ENCODE measurements at places on chromosomes 5 and 9.

GRCh38 chr5:369151-369868 lies 47.8 kb downstream of the AHRR start:
- DNase-seq = no peak

GRCh38 chr9:130498298-130498917 lies 53.6 kb downstream of the ASS1 start:
- DNase-seq = no peak

DNA sequence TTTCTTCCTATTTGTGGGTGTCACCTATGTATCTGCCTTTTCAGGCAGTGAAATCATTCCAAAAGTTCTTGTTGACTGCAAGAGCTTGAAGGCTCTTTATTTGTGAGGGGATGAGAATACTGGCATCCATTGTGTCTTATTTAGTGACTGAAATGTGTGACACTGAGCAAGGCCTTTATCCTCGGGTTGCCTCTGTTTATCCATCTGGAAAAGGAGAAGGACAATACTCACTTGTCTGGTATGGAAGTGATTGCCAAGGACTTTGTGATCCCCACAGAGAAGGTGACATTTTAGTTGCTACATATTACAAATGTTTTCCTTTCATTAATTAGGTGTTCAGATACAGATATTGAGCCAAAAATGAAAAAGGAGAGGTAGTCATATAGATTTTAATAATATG lies 80.2 kb downstream of the ARRDC3 start:
- no peak for DNase-seq

GRCh38 chr9:19720377-19720776 lies 68.5 kb downstream of the SLC24A2 start:
- DNase-seq = no peak

- DNase-seq = no peak
Observed at GRCh38 chr5:7671381-7671993, 179.4 kb downstream of the CFAP90 start.

- no peak for DNase-seq
Observed at GRCh38 chr5:139118804-139119203, 79.4 kb downstream of the SIL1 start.

- DNase-seq = no peak
Observed at GRCh38 chr9:3433066-3433465, 92.7 kb downstream of the RFX3 start.

DNA sequence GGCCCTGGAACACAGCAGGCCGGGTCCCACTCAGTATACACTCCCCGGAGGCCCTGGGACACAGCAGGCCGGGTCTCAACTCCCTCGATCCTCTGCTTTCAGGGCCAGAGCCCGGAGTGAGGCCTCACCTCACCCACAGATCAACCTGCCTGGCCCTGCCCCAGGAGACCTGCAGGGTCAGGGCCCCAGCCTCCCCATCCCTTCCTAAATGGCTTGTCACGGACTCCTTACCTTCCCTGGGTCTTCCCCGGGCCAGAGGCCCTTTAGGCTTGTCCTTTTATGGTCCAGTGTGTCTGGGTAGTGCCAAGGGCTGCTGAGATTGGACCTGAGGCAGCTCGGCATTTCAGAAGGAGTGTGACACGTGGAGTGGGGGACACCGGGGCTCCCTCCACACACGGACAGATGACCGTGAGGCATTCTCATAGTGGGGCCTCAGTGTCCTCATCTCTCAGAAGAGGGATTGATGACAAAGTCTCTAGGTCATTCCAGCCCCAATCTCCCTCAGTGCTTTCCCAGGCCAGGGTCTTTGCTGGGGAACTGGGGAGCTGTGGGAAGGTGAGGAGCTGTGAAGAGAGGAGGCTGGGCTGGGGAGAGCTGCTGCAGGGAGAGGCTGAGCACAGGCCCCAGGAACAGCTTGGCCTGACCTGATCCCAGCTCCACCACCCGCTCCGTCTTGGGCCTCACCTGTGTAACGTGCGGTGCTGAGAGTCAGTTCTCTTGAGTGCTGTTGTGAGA lies 18.0 kb upstream of the PLEKHG4B start:
- DNase-seq = no peak

DNA sequence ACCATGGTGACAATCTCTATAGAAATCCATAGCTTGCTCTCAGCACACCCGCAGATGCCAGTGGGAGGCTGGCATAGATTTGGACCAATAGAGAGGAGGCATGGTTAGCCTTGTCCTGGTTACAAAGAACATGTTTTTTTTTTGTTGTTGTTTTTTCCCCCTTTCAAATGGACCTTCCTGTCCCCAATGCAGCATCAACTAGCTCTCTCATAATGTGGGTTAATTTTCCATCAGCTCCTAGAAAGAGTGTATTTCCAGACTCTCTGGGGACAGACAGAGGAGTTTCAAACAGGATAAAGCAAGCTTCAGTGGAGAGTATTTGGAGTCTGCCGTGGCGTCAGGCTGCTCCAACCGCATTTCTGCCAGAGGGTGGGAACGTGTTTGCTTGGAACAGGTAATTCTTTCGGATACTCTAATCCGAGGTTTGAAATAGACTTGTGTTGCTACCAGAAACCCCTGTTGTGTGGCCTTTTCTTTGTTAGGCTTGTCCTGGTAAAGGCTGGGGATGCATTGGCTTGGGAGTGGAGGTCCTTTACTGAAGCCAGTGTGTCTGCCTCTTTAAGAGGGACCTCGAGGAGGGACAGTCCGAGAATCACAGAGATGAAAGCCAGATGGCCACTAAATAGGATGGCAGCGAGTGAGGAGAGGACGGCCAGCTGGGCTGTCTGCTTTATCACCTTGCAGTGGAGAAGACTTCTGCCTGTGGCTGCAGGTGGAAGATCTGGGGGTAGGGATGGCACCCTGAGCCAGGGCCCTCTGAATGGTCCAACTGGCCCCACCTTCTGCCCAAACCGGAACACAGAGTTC lies 130.5 kb upstream of the CPEB4 start:
- DNase-seq = no peak

DNA sequence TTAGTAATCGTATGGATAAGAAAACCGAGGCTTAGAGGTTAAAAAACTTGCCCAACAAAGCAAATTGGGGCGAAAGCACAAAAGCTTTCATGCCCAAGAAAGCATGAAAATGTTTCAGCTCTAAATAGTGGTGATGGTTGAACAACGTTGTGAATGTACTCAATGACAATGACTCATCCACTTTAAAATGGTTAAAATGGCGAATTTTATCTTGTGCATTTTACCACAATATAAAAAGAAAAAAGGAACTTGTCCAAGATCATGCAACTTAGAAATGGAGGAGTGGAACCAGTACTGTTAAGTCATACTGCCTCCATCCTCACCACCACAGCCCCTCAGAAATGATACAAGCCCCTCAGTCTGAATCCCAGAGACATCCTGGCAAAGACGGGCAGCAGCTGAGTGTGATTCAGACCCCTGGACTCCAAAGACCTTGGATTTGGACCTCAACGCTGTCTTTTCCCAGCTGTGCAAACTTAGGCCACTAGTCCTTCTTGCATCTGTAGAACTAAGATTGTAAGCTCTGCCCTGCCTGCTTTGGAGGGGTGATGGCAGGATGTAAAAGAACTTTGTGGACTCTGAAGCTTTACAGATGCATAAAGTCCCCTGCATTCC lies 158.4 kb downstream of the GABBR2 start:
- DNase-seq = no peak

GRCh38 chr5:124665035-124665434 lies 81.4 kb downstream of the ZNF608 start:
- no peak for DNase-seq

- no peak for DNase-seq
Observed at GRCh38 chr5:148457183-148457620, 73.4 kb downstream of the FBXO38 start.

GRCh38 chr5:107306594-107306993 lies 364.1 kb downstream of the EFNA5 start:
- DNase-seq = no peak

DNA sequence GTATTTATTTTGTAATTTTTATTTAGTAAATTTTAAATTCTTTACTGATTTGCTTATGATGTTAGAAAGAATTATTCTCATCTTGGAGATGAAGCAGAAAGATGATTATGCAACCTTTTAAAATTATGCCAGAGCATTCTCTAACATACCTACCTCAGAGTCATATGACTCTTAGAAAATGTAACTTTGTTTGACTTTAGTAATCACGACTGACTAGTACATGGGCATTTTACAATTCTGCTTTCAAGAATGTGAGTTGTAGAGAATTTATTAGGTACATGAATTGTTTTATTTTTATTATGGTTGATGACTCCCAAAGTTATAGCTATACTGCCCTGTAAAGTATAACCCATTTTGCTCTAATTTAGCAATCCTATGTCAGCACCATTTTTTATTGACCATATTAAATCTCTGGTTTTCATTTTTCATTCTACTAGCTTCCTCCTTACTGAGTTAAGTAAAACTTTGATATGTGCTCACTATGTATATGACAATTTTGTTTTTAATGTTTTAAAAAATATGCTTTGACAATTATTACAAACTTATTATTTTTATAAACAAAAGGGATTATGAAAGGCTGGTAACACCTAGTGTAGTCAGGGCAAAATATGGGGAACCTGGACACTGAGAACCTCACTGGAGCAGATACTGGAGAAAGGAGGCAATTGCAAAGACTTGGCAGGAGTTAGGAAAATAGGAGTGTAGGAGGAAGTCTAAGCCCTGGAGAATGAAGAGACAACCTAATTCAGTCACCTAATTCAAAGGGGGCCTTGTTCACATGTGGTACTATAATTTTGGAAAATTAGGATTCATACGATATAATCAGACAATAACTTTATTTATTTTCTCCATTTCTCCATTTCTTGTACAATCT lies 249.7 kb upstream of the DAB2 start:
- no peak for DNase-seq

GRCh38 chr9:133421615-133422542 lies at the start of gene ADAMTS13:
Gene ADAMTS13, plus strand, starts transcription at chr9:133422367. Its CDS starts 77 bp downstream, at chr9:133422444.
- no peak for DNase-seq

- peak; percentile 44 for DNase-seq
Observed at GRCh38 chr5:67032921-67033664, 163.5 kb downstream of the CD180 start.

GRCh38 chr9:135291165-135291564 lies 188.4 kb upstream of the PPP1R26 start:
- no peak for DNase-seq

- no peak for DNase-seq
Observed at GRCh38 chr9:16721972-16722371, 148.5 kb downstream of the BNC2 start.

DNA sequence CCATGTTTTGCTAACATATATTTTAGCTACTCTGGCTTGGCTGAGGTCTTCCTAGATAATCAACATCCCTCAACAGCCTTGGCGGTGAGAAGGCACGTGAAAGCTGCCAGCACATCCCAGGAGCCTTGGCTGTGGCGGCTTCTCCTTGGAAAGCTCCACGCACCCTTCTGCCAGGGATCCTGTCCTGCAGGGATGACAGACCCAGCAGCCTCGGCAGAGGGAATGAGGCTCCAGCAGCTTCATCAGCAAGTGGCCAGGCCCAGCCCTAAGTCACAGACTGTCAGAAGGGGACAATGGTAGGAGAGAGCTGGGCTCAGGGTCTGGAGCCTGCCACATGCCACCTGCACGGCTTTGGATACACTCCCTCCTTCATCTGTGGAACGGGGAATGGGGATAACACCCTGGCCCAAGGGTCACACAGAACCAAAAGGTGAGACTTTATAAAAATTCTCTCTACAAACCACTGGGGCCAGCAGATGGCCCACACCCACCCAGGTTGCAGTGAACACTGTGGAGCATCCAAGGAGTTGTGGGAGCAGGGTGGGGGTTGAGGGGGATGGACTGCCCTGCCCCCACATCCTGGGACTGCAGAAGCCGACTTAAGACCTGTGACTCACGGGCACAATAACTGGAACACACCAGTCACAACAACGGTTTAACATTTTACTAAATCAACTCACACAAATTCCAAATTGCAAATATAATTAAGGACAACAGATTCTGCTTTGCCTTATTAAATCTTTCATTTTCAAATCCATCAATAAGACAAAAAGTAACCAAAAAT lies 65.1 kb downstream of the MACROH2A1 start:
- DNase-seq = no peak

GRCh38 chr5:124087752-124088151 lies 575.8 kb downstream of the CSNK1G3 start:
- no peak for DNase-seq

DNA sequence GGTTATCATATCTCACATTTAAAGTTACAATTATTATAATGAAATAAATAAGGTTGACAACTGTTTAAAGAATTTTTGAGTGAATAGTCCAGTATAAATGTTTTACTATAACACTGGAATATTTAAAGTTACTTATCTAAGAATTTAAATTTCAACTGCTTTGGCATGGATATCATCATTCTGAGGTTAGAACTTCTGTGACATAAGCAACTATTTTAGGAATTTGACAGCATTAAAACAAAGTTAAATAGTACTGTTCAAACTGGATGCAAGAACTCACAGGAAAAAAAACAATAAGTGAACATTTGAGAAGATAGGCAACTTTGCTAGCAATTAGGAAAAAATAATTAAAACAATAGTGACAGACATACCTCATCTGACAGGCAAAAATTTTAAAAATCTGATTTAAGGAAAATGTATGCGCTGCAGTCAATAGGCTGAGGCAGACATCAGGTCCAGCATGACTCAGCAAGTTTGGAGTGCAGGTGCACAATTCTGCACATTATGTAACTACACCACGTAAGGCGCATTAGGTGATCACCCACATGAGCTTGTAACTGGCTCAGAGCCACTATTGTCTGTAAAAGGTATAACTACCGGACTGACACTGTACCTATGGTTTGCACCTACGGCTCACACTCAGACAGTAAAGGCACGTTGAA lies 180.6 kb downstream of the PDE4D start:
- DNase-seq = no peak

DNA sequence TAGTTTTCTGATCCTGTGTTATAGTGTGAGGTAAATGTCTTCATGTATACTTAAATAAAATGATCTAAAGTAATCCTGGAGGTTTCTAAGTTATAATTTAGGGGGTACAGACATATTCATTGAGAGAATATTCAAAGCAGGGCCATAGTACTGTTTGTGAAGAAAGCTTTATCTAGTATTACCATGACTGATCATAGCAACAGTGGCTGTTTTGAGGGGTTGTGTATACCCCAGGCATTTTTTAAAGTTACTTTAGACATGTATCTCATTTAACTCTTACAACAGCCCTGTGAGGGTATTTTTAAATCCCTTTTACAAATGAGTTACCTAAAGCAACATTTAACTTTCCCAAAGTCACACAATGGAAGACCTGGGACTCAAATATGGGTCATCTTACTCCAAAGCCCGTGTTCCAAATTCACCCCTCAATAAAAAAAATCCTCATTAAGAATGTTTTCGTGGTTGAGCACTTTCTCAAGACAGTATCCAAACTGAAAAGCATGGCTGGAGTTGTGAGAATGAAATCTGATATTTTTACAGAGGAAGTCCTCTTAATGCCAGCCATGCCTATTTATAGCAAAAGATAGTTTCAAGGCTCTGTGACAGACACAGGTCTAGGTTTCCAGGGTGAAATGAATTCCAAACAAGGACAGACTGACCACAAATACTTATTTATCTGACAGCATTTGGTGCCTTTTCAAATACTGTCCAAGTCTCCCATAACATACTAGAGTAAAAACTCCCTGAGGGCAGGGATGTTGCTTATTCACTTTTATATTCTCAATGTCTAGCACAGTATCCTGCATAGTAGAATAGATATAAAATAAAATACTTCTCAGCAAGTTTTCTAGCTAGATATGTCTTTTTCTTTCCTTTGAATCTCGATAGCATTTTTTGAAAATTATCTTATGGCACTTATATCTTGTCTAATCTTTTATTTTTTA lies 10.4 kb downstream of the STOM start:
- DNase-seq = no peak

GRCh38 chr9:122334916-122335315 lies 35.9 kb upstream of the PTGS1 start:
- DNase-seq = no peak
